Cerebellum (tissue), 4 donors: ENCODE measurements at places on chromosomes 13 and 19. TPM values are rescaled to one million over a fixed set of nuclear protein-coding genes. Genes with fewer than 3 reads are reported as not detected.

The ERFL gene
- not detected for total RNA-seq

The SCEL gene
- total RNA-seq = 0.09 TPM

The KLK12 gene
- total RNA-seq = not detected

The ZNF626 gene
- 40.6 TPM for total RNA-seq

The OR7A5 gene
- total RNA-seq = not detected

The HIPK4 gene
- 0.18 TPM for total RNA-seq

The CACTIN gene
- total RNA-seq = 15.2 TPM

The MLNR gene
- not detected for total RNA-seq

The CDX2 gene
- total RNA-seq = not detected

The CYP2F1 gene
- total RNA-seq = not detected

The KLK8 gene
- total RNA-seq = not detected

The OR7C1 gene
- not detected for total RNA-seq

The CACNA1A gene
- total RNA-seq = 119 TPM

The LIM2 gene
- total RNA-seq = not detected

The SOX21 gene
- total RNA-seq = 2.6 TPM

The RAD23A gene
- total RNA-seq = 24.1 TPM

The BSPH1 gene
- not detected for total RNA-seq

The NLRP9 gene
- total RNA-seq = not detected

The GDF15 gene
- 0.36 TPM for total RNA-seq

The CCDC169 gene
- total RNA-seq = 4.9 TPM

The CLEC17A gene
- total RNA-seq = not detected

The IGFL4 gene
- total RNA-seq = 1.5 TPM

The ZMYM5 gene
- total RNA-seq = 32.8 TPM

The ACTMAP gene
- 0.82 TPM for total RNA-seq

The SPACA4 gene
- total RNA-seq = not detected

The TEX29 gene
- total RNA-seq = 0.45 TPM

The ATXN8OS gene
- 1.1 TPM for total RNA-seq
